ENCODE measurements at places on chromosomes 7 and 10. TPM values are rescaled to one million over a fixed set of nuclear protein-coding genes. Genes with fewer than 3 reads are reported as not detected.

The CLIP2 gene
- total RNA-seq = 28.1 TPM

- no peak for DNase-seq
- H3K36me3 ChIP-seq = no peaks in the 10 kb centered on the region
- no peaks in the 10 kb centered on the region for H3K27me3 ChIP-seq
- H3K4me1 ChIP-seq = no peaks in the 10 kb centered on the region
These were observed 36.0 kb downstream of the SPAG6 start for GRCh38 chr10:22381262-22381661.

DNA sequence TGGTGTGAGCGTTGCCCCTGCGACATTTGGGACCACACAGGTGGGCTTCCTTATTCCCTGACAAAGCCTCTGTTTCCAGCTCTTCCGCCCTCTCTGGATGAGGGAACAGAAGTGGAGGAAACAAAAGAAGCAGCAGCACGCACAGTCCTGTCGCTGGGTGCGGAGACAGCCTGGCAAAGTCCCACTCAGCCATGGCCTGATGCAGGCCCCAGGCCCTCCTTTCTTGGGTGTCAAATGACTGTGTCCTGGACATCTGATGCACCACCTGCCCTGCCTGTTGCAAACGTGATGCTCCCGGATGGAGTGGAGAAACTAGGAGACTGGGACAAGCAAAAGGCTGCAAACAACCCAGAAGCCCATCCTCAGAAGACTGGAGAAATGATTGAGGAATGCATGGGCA is 20.7 kb downstream of the ZMIZ2 start:
- no peaks in the 10 kb centered on the region for H3K36me3 ChIP-seq
- peak overlapping the region; percentile 87 for H3K27ac ChIP-seq
- no peak overlapping the region for H3K4me3 ChIP-seq
- no peaks in the 10 kb centered on the region for H3K27me3 ChIP-seq
- no peak for DNase-seq
- H3K4me1 ChIP-seq = peaks cover 29% of the 10 kb centered on the region

DNA sequence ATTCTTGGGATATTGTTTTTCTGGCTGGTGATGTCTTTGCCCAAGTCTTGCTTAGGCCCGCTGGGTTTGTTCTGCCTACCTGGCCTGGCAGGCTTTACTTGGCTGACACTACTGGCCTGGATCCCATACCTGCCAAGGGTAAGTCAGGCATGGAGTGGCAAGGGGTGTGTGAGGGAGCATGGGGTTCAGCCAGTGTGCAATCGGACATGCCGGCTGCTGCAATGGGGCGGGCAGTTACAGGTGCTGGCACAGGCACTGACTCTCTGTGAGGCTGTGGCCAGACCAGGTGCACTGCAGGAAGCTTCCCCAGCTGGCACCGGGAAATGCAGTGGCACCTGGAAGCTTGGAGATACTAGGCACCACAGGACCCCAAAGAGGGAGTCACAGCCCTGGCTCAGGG is 168.4 kb downstream of the PON1 start:
- no peak for DNase-seq
- no peak overlapping the region for H3K27ac ChIP-seq
- H3K36me3 ChIP-seq = no peaks in the 10 kb centered on the region
- H3K4me1 ChIP-seq = no peaks in the 10 kb centered on the region

- DNase-seq = no peak
- no peak overlapping the region for H3K27ac ChIP-seq
- H3K27me3 ChIP-seq = peaks cover 51% of the 10 kb centered on the region
- peaks cover under 1% of the 10 kb centered on the region for H3K4me1 ChIP-seq
- H3K36me3 ChIP-seq = no peaks in the 10 kb centered on the region
These were observed 22.6 kb downstream of the POLL start for GRCh38 chr10:101565370-101565900.

DNA sequence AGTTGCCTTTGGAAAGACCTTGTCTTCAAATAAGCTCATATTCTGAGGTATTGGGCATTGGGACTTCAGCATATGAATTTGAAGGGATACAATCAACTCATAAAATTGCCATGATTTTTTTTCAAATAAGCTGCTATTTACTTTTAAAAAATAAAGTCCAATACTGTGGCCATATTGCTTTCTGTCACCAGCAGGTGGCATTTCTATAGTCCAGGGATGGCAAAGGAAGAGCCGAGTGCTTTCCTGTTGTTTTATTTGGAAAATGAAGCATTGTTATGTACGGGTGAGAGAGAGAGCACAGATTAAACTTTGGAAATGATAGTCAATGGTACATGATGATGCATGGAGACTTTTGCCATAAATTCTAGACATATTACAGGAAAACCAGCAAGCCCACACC is 104.1 kb upstream of the DPP6 start:
- H3K36me3 ChIP-seq = no peaks in the 10 kb centered on the region
- no peak overlapping the region for H3K4me3 ChIP-seq
- no peaks in the 10 kb centered on the region for H3K4me1 ChIP-seq
- H3K27me3 ChIP-seq = no peaks in the 10 kb centered on the region
- H3K27ac ChIP-seq = no peak overlapping the region

- H3K4me1 ChIP-seq = peaks cover 20% of the 10 kb centered on the region
- H3K27me3 ChIP-seq = no peaks in the 10 kb centered on the region
- no peak for DNase-seq
- H3K36me3 ChIP-seq = no peaks in the 10 kb centered on the region
- no peak overlapping the region for H3K27ac ChIP-seq
These were observed 56.8 kb upstream of the LRRC17 start for GRCh38 chr7:102856036-102856435.

DNA sequence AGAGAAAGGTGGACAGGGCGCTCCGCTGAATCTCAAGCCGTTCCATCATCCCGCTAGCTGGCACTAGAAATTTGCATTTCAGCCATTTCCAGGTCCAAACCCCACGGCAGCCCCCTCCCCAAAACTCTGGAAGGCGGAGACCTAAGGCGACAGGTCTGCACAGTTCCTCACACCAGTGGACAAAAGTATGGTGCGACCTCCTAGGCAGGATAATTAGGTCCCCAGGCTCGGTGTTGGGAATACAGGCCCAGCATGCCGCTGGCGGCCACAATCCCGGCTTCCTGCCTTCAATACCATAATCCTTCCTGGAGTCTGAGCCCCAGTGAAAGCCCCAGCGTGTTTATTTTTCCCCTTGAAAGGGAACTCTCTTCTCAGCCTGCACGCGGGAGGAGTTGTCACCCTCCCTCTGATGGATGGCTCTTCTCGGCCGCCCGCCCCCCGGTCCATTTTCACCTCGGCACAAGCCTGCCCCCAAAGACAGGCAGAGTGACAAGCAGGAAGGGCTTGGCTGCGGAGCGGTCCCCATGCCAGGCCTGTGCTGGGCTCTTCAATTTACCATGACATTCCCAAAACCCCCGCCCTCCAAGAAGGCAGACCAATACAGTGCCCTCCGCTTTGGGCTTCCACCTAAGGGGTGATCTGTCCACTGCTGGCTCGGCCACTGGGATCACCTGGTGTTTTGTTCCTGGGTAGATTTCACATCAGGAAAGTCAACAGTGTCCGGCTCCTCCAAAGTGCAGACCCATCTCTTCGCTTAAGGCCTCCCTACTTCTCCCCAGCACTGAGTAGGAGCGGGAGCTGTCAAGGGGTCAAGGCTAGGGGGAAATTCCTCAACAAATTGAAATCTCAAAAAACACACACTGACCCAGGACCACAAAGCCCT is 2.2 kb downstream of the FGFR2 start:
- peaks cover 35% of the 10 kb centered on the region for H3K4me1 ChIP-seq
- DNase-seq = peak; percentile 42
- no peaks in the 10 kb centered on the region for H3K36me3 ChIP-seq
- no peaks in the 10 kb centered on the region for H3K27me3 ChIP-seq

All from hepatocyte (in vitro differentiated cells).